ENCODE measurements at places on chromosomes 1 and 21.

GRCh38 chr1:209030454-209031167 is 552.9 kb upstream of the CAMK1G start:
- DNase-seq = no peak

- DNase-seq = no peak
These were observed 114.9 kb upstream of the SERTAD4 start for GRCh38 chr1:210117681-210118170.

- no peak for DNase-seq
These were observed 26.1 kb downstream of the KCNJ15 start for GRCh38 chr21:38282921-38283320.

GRCh38 chr1:81717230-81717629 is 83.5 kb upstream of the ADGRL2 start:
- no peak for DNase-seq

DNA sequence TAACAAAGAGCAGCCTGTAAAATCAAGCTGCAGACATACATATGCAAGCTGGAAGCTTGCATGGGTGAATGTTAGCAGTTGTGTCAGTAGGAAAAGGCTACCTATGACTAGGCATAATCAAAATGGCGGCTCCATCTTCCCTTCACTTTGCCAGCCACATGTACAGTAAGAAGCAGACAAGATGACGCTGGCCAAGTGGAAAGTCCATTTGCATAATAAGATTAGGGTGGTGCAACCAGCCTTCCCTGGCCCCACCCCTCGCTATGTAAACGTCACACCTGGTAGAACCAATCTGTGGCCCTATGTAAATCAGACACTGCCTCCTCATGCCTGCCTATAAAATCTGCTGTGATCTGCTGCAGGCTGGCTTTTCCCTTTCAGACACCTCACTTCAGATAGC is 171.9 kb upstream of the USP25 start:
- no peak for DNase-seq

Measured in stimulated activated CD8-positive, alpha-beta memory T cell treated with anti-CD3 and anti-CD28 coated beads, Interleukin-15, amount 100 ng/mL, for 24 hours (primary cell).